ENCODE measurements at places on chromosomes 11 and 22.
A peak's percentile ranks its signal among the peaks of the same experiment; 100 is the strongest.

DNA sequence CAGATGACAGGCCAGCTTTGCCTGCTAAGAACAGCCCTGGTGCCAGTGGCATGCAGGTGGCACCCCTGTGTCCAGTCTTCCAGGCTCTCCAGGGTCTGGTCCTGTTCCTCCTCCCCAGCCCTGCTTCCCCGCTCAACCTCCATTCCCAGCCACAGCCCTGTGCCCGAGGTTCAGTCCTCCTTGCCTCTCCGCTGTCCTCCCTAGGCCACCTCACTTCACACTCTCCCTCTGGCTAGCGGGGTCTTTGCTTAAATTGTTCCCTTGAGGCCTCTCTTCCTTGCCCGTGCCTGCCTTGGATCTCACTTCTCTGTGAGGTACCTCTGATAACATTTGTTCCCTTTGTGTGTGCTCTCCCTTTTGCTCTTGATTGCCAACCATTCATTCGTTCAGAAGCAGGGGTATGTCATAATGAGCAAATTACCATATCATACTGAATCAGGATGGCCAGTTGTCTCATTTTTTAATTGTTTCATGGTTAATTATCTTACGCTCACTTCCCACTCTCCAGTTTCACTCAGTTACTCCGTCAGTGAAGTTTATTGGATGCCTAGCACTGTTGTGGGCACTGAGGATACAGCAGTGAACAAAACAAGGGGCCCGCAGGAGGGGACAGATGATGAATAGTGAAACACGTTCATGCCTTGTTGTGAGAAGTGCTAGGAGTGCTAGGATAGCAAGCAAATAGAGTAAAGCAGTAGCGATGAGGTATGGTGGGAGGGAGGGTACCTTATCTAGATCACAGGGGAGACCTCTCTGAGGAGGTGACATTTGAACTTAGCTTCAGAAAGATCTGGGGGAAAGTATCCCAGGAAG is 7.4 kb downstream of the BMAL1 start:
- DNase-seq = no peak

- DNase-seq = no peak
These were observed 108.4 kb downstream of the PDE3B start for GRCh38 chr11:14751975-14752407.

GRCh38 chr11:95768521-95768920 is 21.1 kb downstream of the FAM76B start:
- no peak for DNase-seq

DNA sequence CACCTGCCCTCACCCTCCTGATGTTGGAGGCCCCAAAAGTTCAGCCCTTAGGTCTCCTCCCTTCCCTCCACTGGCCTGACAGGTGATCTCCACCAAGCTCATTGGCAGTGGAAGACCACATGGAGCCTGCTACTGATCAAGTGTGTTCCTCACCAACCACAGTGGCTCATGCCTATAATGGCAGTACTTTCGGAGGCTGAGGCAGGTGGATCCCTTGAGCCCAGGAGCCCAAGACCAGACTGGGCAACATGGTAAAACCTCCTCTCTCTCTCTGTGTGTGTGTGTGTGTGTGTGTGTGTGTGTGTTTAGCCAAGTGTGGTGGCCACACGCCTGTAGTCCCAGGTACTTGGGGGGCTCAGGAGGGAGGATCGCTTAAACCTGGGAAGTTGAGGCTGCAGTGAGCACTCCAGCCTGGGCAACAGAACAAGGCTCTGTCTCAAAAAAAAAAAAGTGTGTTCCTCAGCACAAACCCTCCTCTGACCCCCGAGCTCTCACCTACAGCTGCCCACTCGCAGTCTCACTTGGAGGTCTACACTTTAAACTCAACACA is 4.3 kb upstream of the YPEL1 start:
- no peak for DNase-seq

GRCh38 chr11:21811572-21811971 is 381.3 kb upstream of the ANO5 start:
- DNase-seq = peak; percentile 63

DNA sequence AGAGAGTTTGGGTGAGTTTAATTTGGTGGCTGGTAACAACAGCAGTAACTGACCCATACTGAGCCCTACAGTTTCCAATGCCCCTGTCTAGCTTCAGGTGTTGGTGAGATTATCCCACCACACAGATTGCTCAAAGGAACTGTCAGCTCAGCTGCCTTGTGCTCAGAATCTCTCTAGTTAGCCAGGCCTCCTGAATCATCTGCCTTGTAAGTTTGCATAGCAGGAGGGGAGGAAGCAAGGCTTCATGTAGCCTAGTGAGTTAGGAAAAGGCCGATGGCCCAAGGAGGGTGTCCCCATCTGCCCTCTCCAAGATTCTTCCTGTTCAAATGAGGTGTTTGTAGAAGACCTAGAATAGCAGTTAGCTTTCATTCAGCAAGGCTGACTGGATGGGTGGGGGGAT is 74.3 kb downstream of the MICAL2 start:
- DNase-seq = no peak

DNA sequence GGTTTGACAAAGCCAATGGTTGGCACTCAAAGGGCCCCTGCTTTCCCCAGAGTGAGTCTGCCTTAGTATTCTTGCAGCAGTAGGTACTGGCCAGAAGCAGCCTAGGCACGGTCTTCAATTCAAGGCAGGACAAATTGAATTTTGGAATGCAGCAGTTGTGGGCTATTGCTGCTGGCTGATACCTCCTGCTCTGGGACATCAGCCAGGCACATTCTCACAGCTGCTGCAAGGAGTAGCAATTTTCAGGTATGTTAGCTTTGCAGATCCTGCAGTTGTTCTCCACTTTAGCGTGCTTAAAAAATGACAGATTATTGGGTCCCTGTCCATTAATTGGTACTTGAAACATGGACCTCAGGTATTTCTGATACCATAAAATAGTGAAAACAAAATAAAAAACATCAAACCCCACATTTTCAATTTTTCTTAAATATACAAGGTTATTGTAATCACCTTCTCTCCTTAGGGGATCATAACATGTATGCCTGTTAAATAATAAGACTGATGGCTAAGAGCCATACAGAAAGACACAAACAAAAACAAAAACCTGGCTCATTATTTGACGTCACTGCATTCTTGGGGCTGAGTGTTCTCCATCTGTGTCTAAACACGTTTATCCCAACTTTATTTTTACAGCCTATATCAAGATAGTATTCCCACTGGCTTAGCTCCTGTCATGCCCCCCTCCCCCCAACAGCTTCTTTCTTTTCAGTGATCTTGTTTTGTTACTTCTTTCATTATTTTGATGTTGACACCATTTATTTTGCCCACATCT is 85.1 kb upstream of the CARD18 start:
- DNase-seq = no peak

DNA sequence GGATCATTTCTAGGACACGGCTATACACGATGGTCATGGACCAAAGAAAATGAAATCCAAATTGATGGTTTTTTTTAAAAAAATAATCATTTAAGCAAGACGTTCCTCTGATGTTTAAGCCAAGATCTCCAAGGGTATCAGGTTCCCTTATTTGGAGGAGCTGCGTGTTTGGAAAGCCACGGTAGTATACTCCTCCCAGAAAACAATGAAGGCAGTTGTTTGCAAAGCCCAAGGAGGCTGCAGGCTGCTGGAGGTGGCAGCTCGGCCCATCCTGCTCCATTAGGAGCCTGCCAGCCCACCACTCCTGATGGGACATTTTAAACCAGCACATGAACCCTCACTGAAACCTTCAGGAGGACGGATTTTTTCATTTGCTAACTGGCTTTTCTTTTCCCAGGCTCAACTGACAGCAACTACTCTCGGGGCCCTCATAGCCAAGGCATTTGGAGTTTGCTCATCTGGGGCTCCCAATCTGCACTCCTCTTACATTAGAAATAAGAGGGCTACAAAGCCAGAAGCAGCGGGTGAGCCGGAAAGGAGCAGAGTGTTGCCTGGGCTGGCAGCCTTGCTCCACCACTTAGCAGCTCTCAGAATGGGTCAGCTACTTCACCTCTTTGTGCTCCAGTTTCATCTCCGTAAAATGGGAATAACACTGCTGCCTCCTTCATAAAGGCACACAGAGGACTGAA is 58.4 kb downstream of the ABTB2 start:
- DNase-seq = no peak

DNA sequence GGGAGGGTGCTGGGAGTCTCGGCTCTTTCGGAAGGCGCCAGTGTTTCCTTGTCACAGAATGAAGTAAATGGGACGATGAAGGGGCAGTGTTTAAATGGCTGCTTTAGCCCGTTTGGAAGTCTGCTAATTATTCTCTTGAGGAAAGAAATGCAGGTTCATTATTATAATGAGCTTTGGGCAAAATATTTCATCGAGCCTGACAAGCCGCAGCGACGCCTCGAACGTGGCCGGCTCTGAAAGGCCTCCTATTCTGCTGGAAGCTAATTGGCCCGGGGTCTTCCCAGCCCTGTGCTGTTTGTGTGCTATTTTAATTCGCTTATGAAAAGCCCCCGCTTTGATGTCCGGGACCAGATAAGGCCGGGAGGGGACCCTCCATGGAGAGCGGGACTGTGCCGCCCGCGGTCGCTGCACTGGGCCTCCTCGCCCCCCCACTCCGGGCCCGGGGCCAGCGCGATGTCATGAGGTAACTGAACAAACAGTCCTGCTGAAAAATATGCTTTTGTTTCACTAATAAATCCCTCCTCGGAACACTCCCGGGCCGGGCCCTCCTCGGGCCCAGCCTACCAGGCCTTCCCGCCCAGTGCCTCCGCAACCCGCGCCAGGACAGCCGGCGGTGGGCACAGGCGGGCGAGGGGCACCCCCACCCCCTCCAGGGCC is 78.4 kb downstream of the CDKN1C start:
- no peak for DNase-seq

DNA sequence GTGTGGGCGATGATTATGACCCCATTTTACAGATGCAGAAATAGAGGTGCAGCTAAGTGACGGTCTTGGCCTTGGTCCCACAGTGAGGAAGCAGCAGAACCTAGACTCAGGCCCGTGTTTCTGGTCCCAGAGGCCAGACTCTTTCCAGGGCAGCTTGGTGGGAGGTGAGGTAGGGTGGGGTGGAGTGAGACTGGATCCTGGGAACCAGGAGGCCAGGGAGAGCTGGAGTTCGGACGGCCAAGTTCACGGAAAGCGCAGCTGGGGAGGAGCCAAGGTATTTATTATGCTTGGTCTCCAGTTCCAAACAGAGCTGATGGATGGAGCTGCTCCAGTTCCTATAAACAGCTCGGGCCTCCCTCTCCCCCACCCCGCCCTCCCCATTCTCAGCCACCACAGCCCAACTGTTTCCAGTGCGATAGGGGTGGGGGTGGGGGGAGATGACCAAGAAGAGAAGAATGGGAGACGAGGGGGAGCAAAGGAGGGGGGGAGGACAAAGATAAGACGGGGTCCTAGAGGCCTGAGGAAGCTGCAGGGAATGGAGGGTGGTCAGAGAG is 16.2 kb downstream of the LRRC32 start:
- peak; percentile 33 for DNase-seq

GRCh38 chr11:75313513-75314272 is 37.8 kb downstream of the ARRB1 start:
- DNase-seq = peak; percentile 43

- no peak for DNase-seq
These were observed 15.7 kb downstream of the CAT start for GRCh38 chr11:34454308-34455032.
